Fibroblast of lung (primary cell): ENCODE measurements at places on chromosomes 7 and 10.

DNA sequence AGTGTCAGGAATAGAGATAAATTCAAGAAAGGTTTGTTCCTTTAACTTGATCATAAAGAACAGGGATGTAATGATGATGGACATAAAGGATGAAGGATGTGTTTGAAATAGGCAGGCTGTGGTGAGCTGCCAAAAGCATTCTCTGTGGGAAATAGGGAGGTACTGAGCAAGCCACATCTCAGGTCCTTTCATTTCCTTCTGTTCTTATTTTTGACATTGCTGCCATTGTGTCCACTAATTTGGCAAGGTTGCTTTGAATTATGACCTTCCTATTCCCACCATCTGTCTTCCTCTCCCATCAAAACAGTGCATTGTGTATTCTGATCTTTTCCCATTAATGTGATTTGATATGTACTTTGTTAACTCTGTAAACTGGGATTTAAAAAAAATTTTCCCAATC is 9.4 kb downstream of the SCRN1 start:
- DNase-seq, result no peak

DNA sequence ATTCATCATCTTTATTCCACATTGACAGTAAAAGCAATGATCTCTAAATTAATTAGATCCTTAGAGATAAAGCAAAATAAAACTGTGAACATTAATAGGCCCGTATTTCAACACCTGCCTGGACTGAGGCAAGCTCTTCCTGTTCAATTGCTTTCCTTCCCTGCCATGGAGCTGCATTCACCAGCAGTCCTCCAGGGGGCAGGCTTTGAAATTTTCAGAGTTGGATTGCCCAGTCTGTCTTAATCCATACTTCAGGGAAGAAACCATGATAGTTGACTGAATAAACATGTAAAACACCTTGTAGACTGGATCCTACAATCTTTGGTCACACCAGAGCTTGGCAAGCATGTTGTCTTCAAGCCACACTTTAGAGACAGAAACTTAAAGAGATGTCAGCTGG is 936.6 kb downstream of the NRG3 start:
- DNase-seq, result no peak

GRCh38 chr10:49274886-49275285 is 24.1 kb upstream of the C10orf71 start:
- DNase-seq, result no peak

DNA sequence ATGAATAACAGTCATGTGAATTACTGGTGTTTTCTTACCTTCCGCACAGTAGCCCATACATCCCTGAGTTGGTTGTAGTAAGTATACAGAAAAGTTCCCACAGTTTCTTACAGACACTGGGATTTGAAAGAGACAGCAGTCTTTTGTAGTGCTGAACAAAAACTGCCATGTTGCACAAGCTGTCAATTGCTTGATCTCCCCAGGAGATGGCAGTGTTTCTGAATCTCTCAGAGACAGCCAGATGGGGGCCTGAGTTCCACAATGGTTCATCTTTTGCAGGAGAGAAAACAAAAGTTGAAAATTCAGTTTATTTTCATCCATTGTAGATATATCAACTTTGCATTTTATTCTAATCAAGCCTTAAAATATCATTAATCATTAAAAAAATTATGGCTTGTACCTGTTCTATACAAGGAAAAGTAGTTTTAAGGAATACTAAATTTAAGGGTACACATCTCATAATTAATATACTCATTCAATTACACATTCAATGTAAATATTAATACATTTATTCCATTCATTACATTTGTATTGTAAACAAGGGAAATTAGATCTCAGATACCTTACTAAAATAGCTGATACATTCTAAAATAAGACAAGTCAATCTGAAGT is 14.5 kb downstream of the VWDE start:
- DNase-seq, result peak; percentile 72

GRCh38 chr7:117077658-117078057 is 124.4 kb downstream of the ST7 start:
- DNase-seq, result no peak

- DNase-seq, result no peak
Measured at GRCh38 chr10:63421591-63421990, 44.2 kb downstream of the JMJD1C start.

- DNase-seq, result no peak
Measured at GRCh38 chr10:47326927-47327330, 4.7 kb downstream of the GDF2 start.

DNA sequence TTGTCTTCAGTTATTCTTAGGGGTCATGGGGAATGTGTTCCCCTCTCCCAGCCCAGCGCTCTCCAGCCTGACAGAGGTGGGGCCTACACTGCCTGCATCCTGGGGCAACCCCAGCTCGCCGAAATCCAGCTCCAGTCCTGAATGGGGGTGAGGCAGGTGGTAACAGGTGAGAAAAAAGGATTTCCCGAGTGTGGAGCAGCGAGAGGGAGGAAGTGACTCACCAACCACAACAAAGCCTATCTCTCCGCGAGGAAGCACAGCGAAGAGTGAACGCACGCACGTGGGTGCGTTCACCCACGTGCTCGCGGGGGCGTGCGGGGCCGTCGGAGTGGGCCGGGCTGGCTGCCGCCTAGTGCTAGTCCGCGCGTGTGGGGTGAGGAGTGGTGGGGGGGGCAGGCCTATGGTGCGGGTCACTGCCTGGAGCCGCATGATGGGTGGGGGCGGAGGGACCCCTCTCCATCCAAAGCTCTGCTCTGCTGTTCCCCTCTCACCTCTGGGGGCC is 855 bp upstream of the PALD1 start:
- DNase-seq, result peak; percentile 38

DNA sequence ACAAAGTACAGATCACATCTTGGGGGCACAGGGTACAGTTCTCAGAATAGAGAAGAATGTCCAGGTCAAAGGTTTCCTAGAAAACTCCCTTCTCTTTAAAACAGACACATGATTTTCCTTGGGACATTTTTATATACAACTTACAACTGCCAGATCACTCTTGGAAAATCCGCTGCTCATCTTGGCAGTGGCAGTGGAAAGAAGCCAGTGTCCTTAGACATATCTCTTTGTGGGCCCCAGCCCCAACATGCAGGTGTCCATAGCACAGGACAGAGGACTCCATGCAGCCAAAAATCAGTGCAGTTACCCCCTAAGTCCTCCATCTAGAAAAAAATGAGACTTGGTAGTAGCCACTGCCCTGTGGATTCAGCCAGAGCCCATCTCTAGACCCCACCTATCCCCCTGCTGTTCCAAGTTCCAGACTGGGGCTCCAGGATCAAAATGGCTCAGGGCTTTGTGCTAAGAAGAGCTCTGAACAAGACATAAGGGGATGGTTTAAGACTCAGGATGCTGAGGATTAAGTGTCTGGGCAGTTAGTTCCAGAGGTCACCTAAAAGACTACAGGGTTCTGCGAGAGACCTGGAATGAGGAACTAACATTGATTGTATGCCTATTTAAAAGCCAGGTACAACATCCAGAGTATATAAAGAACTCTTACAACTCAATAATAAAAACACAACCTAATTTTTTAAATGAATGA is 34.4 kb downstream of the HIPK2 start:
- DNase-seq, result no peak

DNA sequence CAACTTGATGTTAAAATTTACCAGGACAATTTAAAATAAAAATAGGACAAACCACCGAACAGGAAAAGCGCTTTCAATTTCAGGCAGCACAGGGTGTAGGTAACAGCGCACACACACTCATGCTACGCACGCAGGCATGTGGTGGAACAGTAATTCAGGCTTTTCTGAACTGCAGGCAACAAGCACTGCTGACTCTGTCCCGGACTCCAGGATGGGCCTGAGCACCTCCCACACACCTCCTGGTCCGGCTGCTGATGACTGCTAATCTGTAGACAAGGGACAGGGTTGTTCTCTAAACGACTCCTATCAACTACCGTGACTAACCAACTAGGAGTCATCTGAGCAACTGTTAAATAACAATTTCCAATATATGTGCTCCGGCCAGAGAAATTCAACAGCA is 192.6 kb upstream of the FRMD4A start:
- no peak for DNase-seq
